ENCODE measurements at places on chromosomes 12 and 14.

GRCh38 chr14:28565345-28565744 lies 201.2 kb upstream of the FOXG1 start:
- DNase-seq = no peak

DNA sequence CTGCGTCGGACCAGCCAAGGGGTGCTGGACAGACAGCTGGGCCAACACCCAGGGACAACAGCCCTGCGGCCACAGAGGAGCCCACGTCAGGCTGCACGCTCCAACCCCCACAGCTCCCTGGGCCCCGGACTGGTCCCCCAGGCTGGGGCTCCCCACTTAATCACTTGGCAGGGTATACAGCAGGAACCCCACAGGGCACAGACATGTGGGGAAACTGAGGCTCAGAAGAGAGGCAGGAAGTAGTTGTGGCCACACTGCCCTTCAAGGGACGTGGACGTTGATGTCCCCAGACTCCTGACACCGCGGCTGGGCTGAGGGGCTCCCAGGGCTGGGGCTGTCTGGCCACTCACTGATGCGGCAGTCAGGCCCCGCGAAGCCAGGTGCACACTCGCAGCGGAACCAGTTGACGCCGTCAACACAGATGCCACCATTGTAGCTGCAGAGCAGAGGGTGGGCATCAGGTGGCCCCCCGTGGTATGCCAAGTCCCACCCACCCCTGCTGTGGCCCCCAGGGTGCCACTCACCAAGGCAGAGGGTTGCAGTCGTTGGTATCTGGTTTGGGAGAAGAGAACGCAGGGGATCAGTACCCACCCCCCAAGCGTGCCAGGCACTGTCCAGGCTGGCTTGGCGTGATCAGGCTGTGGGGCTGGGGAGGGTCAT lies 21.5 kb downstream of the JAG2 start:
- no peak for DNase-seq

DNA sequence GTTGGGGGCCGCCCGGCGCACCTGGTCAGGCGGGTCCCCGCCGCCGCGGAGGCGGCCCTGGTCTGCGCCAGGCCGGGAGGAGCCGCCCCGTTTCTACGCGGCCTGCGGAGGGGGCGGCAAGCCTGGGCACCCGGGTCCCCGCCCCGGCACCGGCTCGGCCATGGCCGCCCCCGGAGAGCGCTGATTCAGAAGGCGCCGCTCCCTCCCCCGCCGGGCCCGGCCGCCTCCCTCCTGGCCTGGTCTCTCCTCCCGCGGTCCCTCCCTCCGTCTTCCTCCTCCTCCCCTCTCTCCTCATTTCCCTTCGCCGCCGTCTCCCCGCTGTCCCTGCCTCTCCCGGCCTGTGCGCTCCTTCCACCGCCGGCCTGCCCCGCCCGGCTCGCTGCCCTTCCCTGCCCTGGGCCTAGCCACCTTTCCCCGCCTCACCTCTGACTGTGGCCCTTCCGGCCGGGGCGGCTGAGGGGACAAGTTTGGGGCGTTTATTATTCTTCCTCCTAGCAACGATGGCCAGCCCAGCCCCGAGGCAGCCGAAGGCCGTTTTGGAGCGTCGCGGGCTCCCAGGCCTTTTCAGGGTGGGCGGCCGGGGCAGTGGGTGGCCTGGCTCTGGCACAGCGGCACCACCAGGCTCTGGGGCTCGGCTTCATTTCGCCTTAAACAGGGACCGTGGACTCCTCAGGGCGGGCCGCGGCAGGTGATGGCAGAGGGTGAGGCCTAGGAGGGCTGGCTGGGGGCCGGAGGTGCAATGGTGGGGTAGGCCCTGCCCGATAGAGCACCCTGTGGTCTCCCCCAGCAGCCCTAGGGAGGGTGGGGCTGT lies 768 bp downstream of the CEP170B start:
- DNase-seq = peak; percentile 47

GRCh38 chr12:125228519-125229260 lies 163.5 kb downstream of the AACS start:
- DNase-seq = no peak

GRCh38 chr12:14278294-14278953 lies 87.1 kb upstream of the ATF7IP start:
- DNase-seq = no peak

DNA sequence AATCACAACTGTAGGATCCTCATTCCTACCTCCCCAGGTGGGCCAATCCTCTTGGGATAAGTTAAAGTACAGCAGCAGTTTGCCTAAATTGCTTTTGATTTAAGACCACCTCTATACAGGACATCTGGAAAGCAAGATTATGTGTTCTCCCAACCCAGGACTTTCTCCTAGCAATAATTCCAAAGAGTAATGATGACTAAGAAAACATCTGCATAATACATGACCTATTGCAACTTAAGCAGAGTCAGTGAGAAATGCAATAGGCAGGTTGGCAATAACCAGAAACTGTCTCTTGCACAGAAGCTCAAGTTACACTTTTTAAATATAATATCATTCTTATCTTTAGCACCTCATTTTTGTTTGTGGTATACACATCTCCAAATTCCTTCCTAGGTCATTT lies 275.4 kb downstream of the TRHDE start:
- no peak for DNase-seq

- no peak for DNase-seq
Observed at GRCh38 chr12:49295082-49295936, at the start of gene PRPH. Gene PRPH (plus strand): TSS chr12:49295147. CDS start chr12:49295201, 54 bp downstream.

DNA sequence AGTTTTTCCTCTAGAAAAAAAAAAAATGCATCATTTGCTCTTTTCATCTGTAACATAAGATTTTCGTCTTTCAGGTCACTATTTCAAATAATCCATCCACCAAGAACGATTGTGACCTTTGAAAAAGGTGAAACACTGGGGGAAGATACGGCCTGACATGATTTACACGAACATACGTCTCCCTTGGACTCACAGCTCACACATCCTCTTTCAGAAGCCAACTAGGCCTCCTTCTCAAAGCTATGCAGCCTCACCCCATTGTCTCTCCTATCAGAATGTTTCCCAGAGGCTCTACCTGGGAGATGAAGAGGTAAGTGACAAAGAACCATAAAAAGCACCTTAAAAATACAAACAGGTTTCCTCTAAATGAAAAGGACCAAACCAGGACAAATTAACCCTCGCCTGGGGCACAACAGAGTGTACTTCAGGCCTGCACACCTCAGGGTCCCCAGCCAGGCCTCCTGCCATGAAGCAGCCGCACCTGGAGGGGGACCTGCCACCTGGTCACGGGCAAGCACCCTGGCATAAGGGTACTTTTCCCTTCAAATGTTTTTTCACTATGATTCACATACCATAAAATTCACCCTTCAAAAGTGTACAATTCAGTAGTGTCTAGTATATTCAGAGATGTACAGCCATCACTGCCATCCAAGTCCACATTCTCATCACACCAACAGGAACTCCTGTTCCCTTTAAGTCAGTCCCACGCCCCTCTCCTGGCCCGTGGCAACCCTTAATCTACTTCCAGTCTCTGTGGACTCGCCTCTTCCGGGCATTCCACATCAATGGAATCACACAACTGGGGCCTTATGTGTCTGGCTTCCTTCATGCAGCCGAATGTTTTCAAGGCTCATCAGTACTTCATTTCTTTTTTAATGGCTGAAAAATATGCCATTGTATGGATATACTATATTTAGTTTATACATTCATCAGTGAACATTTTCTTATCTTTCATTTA lies 5.4 kb downstream of the SLC15A4 start:
- no peak for DNase-seq

DNA sequence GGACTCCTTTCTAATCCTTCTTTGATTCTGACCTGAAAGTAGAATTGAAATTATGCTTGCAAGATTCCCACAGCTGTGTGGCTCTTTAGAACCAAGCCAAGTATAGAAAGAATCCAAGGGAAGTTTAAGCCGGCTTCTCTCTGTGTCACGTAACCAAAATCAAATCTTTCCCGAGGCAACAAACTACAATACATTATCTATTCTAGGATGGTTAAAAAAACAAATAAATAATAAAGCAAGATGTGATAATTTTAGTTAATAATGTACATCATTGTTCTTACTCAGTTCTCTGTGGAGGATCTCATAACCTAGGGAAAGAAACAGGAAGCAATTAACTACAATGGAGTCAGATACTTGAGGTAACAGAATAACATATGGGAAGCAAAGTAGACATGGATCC lies 78.1 kb upstream of the ST8SIA1 start:
- DNase-seq = no peak

GRCh38 chr12:5908251-5908650 lies 36.8 kb downstream of the ANO2 start:
- peak; percentile 19 for DNase-seq

GRCh38 chr14:23831596-23831995 lies 122.0 kb upstream of the DHRS4 start:
- peak; percentile 45 for DNase-seq

DNA sequence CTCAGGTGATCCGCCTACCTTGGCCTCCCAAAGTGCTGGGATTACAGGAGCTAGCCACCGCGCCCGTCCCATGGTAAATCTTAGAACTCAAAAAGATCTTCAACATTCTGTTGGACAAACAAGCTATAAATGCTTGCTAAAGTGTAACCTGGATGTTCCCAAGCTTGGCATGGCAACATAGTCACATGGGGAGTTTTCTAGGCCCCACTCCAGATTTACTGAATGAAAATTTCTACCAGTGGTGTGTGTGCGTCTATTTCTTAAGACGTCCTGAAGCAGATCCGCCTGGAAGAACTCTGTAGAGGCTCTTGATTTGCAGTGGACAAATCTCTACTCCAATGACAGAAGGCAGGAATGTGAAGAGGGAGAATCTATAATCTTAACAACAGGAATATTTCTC lies 59.9 kb downstream of the ZFYVE21 start:
- no peak for DNase-seq

DNA sequence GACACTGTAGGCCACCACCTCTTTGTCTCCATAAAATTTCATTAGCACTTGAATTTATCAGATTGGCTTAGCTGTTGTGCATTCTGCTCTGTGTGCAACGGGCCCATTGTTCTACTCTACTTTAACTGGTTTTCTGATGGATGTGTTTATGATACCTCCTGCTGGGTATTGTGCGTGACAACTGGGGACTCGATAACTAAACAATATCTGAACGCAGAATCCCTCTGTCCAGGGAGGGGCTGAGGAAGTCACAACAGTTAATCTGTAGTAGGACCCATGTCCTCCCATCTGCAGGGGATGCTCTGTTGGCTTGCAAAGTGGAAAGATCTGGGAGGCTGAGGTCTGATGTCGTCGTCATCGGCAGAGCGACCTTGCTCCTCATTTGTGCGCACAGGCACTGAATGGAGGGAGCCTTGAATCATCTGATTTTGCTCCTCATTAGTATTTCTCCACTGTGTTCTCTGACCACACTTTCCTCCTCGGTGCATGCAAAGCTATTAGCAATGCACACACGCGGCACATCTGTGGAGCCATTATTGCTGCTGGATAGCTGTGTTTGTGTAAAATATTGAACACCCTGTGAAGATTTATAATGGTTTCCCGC lies 422.5 kb downstream of the NRXN3 start:
- no peak for DNase-seq

- DNase-seq = no peak
Observed at GRCh38 chr14:97283005-97283403, 485.8 kb downstream of the VRK1 start.

GRCh38 chr12:58678753-58679152 lies 241.6 kb downstream of the LRIG3 start:
- no peak for DNase-seq

DNA sequence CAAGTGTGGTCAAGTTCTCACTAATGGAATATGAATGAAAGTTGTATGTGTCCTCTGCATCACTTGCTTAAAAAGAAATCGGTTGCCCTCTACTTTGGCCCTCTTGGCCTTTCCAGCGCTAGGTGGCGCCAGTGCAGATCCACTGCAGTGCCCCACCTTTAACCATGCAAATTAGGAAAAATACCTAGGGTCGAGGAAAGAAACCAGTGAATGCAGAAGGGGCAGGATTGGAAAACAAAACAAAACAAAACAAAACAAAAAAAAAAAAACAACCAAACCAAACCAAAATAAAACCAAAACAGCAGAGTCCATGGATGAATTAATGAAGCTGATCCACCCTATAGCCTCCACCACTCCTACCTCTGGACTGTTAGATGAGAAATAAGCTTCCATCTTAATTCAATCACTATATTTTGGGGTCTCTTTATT lies 12.9 kb upstream of the NEMF start:
- DNase-seq = peak; percentile 88

- no peak for DNase-seq
Observed at GRCh38 chr12:24561411-24561871, 387.5 kb downstream of the BCAT1 start.

- no peak for DNase-seq
Observed at GRCh38 chr12:116053479-116054200, 223.9 kb downstream of the MED13L start.

DNA sequence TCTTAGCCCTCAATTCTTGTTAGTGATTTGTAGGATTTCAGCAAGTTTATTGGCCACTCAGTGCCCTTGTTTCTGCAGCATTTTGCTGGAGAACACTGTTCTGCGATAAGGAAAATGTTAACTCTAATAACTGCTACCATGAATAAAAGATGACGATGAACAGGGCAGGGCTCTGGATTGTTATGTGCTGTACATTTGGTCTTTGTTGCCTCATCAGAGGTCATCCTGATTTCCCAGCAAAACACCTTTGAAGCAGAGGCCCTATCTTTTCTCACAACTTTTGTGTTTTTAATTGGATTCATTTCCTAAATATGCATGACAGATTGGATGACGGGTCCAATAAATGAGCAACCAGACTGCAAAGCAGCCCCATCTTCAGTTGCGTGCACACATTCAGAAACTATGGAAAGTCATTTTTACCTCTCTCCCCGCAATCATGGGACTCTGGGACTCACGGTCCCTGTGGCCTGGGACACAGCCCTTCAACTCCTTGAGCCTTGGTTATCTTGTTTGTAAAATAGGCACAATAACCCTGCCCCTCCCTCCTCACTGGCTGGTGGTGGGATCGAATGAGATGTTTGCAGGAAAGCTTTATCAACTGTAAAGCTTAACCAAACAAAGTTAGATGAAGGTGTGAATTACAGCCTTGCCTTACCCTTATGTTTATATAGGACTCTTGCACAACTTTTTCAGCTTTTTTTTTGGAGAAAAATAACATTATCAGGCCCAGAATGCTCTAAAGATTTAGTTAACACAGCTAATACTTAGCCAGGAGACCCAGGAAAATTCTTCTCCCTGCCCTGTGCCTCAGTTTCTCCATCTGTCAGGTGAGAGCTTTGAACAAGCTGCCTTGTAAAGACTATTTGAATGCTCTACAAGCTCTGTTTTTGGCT lies 45.4 kb downstream of the RPH3A start:
- DNase-seq = no peak

DNA sequence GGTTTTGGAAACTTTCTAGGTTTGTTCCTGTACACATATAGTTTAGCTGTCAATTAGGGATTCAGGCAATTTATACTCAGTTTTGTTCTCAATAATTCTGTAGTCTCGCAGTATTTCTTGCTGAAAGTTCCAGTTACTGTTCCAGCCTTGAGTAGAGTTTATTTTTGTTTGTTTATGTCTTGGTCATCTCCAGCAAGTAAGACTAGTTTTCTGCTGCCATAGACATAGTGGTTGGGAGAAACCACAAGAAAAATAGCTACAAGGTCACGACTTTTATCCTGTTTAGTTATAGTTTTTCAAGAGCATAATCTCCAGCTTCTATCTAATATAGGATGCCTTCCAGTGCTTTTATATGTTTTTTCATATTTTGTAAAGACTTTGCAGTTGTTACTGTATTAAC lies 99.6 kb upstream of the FOXG1 start:
- no peak for DNase-seq

- DNase-seq = peak; percentile 73
Observed at GRCh38 chr12:52372216-52373154, 5.2 kb upstream of the KRT85 start.

- DNase-seq = no peak
Observed at GRCh38 chr14:92819011-92819597, 25.0 kb downstream of the GOLGA5 start.

GRCh38 chr14:101809671-101810514 lies 48.4 kb downstream of the PPP2R5C start:
- DNase-seq = peak; percentile 94

All from activated CD8-positive, alpha-beta memory T cell treated with anti-CD3 and anti-CD28 coated beads, Interleukin-2, amount 10 ng/mL, durations not matched to agents 7 days and 5 days (primary cell).